ENCODE measurements at places on chromosomes 11 and 22.
A peak's percentile ranks its signal among the peaks of the same experiment; 100 is the strongest.

- DNase-seq = no peak
These were observed 35.7 kb downstream of the DAGLA start for GRCh38 chr11:61715867-61716266.

GRCh38 chr11:15699978-15700377 lies 585.3 kb downstream of the INSC start:
- DNase-seq = no peak

DNA sequence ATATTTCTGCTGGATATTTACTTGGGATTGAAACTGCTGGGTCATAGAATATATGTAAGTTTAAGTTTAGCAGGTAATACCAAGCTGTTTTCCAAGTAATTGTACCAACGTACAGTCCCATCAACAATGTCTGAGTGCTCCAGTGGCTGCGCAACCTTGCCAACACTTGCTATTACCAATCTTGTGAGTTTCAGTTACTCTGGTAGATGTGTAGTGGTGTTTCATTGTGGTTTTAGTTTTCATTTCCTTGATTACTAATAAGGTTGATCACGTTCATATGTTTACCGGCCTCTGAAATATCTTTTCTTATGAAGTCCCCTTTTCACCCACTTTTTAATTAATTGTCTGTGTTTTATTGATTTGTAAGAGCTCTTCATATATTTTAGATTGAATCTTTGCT lies 370.6 kb upstream of the CADM1 start:
- DNase-seq = peak; percentile 57

DNA sequence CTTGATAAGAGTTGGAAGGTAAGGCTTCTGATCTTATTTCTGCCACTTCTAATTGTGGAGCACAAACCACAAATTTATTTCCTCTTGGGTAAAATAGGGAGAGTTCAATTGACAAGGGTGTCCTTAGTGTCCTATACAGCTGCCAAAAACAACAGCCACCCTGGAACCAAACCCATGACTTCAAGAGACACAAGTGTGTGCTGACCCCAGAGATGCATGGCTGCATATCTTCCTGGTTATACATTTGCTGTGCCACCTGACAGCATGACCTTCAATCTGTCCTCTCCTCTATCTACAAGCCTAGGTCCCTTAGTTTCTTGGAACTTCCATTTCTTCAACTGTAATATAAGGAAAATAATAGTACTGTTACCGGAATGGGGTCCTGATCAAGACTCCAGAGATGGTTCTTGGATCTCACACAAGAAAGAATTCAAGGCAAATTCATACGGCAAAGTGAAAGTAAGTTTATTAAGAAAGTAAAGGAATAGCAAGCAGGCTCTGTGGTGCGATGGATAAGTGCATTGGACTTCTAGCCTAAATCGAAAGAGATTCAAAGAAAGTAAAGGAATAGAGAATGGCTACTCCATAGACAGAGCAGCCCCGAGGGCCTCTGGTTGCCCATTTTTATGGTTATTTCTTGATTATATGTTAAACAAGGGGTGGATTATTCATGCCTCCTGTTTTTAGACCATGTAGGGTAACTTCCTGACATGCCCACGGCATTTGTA lies 15.5 kb upstream of the TMEM123 start:
- no peak for DNase-seq

- no peak for DNase-seq
These were observed 47.4 kb downstream of the SNX19 start for GRCh38 chr11:130868721-130869390.

DNA sequence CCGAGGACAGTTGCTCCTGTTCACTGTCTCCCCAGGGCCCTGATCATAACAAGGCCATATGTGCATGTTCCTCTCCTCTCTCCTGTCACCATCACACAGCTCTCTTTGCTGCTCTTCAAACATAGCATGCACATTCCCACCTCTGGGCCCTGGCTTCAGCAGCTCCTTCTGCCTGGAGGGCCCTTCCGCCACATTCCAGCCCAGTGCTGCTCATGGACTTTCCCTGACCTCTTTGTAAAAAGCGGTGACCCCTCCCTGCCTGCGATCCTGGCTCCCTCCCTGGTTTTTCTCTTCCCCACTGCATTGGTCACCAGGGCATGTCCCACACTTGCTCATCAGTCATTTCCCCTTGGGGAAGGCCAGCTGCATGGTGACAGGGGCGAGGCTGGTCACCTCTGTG lies 98.2 kb downstream of the MYO18B start:
- no peak for DNase-seq

DNA sequence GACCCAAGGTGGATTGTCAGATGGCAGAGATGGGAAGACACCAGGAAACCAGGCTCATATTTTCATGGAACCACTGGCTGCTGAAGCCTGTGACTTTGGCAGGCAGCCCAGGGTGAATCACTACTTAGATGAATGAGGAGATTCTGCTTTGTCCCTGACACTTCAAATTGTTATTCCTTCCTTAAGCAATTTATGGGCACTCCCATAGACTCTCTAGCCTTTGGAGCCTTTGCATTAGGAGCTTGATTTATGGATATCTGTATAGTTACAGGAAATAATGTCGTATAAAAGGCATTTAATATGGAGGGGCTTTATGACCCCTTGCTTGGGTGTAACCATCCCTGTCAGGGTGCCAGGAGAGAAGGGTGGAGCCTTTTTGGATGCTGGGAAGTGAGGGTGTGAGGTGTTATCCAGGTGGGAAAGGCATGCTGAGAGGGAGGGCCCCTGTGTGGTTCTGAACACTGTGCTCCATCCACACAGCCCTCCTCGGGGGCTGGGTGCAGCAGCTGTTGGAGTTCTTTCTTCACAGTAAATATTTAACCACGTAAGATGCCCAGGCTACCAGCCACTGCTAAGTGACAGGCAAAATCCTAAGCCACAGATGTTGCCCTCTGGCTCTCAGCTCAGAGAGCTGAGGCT lies 35.3 kb downstream of the IL18 start:
- no peak for DNase-seq

DNA sequence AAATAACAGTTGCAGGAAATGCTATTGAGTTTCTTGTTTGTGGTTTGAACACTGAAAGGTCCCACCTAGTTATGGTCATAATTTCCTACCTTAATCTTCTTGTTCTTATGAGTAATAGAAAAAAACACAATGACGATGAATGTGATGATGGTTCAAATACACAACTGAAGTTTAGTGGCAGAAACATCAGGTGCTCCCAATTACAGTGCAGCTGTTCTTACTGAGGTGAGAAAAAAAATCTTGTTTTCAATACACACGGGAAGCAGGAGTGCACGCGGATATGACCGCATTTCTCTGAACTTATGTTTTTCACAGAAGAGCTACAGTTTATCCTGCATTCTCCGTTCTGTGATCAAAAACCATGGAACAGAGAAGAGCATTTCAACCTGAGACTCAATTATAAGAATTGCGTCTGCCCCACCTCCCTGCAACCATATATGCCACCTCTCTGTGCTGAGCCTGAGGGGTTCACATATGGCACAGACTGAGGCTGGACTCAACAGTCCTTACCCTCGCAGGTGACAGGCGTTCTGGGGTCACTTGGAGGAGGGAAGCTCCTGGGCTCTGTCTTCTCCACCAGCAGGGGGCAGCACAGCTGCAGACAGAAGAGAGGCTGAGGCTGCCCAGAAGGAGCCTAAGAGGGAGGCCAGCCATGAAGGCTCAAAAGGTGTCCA lies 99.7 kb upstream of the IGLL5 start:
- peak; percentile 77 for DNase-seq

Data from activated CD4-positive, alpha-beta T cell treated with anti-CD3 and anti-CD28 coated beads, Interleukin-2, Interleukin-6, amounts not matched to agents 100 ng/mL and 50 ng/mL, durations not matched to agents 16 hours and 8 hours (primary cell).